ENCODE measurements at places on chromosomes 4 and X. TPM values are rescaled to one million over a fixed set of nuclear protein-coding genes. Genes with fewer than 3 reads are reported as not detected.

The C4orf51 gene
- not detected for total RNA-seq

The AADAT gene
- total RNA-seq, result 16.8 TPM

The TRPC5OS gene
- total RNA-seq, result not detected

GRCh38 chr4:173270312-173271027 lies 63.7 kb downstream of the HMGB2 start:
- DNase-seq, result no peak

DNA sequence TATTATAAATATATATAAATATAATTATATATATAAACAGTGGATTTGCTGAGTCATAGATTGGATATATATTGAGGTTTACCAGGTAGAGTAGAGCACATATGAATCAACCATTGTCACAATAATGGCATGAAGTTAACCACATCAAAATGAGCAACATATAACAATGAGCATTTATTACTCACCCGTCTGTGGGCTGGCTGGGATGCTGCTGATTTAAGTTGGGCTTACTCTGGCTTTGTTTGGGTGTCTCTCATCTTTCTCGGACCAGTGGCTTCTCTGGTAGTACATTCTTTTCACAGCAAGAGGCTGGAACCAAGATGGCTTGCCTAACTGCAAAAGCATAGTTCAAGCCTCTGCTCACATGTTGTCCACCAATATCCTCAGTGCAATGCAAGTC lies 111.7 kb upstream of the TAPT1 start:
- no peak for DNase-seq

- no peak for DNase-seq
Observed at GRCh38 chrX:38110231-38110630, 103.9 kb downstream of the SYTL5 start.

GRCh38 chrX:105533951-105534350 lies 288.4 kb upstream of the NRK start:
- no peak for DNase-seq

- no peak for DNase-seq
Observed at GRCh38 chr4:78099058-78099457, 41.9 kb downstream of the FRAS1 start.

- no peak for DNase-seq
Observed at GRCh38 chrX:45191820-45192409, 8.8 kb downstream of the DIPK2B start.

DNA sequence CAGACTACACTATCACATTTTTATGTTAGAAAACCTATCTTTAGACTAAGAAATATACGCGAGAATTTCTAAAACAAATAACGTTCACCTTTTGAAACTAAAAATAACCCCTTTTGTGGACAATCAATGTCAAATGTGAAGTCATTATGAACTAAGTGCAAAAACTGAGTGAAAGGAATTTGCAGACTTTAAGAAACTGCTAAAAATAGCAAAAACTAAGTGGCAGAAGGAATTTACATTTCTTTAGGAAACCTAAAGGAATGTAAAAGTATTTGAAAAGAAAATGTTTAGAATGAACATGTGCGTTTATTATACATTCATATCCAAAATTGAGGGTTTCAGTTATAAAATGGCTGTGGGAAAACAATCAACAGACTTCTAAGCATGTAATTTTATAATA lies 58.3 kb downstream of the VEGFC start:
- no peak for DNase-seq

DNA sequence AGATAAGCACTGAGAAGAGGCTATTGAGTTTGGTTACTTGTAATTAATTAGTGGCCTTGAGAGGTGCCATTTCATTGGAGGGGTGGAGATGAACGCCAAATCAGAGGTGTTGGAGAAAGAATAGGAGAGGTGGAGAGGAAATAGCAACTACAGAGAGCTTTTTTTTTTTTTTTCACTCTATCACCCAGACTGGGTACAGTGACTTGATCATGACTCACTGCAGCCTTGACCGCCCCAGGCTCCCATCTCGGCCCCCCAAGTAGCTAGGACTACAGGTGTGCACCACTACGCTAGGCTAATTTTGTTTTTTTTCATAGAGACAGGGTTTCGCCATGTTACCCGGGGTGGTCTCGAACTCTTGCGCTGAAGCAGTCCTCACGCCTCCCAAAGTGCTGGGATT lies 5.2 kb downstream of the NHS start:
- no peak for DNase-seq

GRCh38 chr4:186144946-186145569 lies 40.6 kb downstream of the FAM149A start:
- DNase-seq, result no peak

- no peak for DNase-seq
Observed at GRCh38 chr4:26611885-26612284, 28.0 kb downstream of the TBC1D19 start.

GRCh38 chrX:53031380-53031779 lies 17.2 kb upstream of the GPR173 start:
- DNase-seq, result no peak

DNA sequence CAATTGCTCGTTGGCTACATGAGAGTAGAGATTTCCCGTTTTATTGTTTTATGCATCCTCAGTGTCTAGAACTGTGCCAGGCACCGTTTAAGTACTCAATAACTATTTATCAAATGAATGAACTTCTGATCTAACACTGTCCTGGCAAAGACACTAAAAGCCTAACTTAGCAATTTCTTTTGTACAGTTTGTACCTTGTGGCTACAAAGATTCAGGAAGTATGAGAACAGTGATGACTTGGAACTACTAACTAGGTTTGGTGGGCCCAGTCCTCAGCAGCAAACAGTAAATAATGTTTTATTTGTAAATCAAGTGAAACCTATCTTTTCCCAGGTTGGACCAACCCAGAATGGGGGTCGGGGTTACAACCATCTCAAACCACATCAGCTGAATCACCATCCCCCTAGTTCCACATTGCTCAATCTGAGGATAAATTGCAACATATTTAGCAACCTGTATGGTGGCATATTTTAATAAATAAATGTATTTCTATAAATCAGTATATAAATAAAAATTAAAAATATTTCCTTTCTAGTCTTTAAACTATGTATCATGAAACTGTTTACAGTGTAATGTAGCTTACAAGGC lies 12.3 kb upstream of the SCRG1 start:
- no peak for DNase-seq

DNA sequence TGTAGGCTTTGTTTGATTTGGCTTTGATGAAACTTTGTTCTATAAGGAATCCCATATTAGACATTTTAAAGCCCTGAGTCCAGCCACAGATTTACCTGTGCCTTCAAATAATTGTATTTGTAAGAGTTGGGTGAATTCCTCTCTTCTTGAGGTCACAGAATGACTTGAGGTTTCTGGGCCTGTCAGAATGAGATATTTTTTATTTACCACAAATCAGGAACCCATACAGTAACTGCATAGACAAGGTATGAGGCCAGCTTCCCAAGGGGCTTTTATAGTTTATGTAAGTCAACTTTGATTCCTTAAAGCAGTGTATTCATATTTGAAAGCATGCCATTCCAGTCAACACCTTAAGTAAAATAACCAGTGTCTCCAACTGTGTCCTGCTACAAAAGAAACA lies 29.1 kb upstream of the CXCL3 start:
- DNase-seq, result no peak

DNA sequence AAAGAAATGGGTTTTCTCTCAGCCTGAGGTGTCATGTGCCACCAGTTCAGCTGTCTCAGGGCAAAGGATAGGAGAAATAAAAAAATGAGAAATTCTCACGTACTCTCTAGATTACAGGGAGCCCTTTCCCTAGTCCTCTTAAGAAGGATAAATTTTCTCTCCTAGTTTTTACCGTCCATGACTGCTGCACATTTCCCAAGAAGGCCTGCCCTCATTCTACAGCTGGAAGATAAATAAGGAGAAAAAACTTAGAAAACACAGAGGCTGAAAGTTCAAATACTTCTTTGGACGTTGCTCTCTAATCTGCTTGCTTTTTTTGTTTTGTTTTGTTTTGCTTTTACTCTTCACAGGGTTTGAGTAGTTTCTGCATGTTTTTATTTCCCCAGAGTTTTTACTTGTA lies 211.9 kb downstream of the DCAF12L2 start:
- no peak for DNase-seq

DNA sequence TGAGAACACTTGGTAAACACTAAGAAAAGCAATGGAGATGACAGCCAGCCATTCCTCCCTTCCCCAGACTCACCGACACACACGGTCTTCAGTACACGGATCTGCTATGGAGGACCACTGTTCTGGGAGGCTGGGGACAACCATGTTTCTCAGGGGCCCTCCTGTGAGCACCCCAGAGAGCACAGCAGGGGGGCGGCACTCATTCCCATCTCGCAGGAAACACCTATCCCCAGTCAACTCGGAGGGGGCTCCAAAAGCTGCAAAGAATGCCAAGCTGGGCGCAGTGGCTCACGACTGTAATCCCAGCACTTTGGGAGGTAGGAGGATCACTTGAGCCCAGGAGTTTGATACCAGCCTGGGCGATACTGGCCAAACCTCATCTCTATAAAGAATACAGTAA lies 172.1 kb downstream of the AFAP1 start:
- DNase-seq, result no peak

Measured in upper lobe of left lung (tissue), 6 donors.